ENCODE measurements at places on chromosomes 5 and 9.

DNA sequence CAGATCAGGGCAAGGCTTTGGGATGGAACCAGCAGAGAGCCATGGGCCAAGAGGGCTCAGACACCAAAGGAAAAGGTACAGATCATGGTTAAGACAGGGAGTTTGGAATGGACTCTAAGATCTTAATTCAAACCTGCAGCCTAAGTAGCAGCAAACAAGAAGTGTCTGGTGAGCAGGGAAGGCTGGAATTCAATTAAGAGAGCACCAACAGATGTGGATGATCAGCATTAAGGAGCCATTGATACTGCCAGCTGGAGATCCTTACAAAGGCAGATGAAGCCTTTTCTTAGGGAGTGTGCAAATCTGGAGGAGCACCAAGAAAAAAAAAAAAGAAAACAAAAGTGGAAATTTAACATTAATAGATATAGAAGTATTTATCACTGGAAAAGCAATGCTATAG is 516.8 kb downstream of the RASEF start:
- DNase-seq = no peak

- no peak for DNase-seq
These were observed 30.1 kb upstream of the IL7R start for GRCh38 chr5:35826554-35826953.

DNA sequence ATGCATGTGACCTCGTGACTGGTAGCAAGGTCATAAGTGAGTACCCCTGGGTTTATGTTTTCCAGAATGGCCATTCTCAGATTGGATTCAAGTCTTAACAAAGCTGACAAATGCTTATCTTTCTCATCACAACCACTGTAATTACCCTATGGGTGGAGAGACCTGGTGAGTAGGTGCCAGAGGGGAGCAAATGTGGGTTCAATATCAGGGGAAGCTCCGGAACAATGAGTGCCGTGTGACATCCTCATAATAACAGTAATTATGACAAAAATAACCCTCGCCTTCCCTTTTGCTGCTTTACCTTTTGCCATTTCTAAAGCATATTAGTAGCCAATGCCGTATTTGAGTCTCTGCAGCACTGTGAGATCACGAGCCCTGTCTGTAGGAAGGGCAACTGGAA is 95.9 kb downstream of the NSG2 start:
- DNase-seq = no peak

- DNase-seq = no peak
These were observed 112.1 kb downstream of the BASP1 start for GRCh38 chr5:17329571-17329970.

- DNase-seq = no peak
These were observed 60.0 kb downstream of the IL6ST start for GRCh38 chr5:55934720-55935119.

GRCh38 chr5:61330341-61330844 is 1.7 kb upstream of the ZSWIM6 start:
- peak; percentile 10 for DNase-seq

GRCh38 chr9:89634995-89635742 is 30.4 kb downstream of the GADD45G start:
- no peak for DNase-seq

Data from NCI-H446 (cell line).